ENCODE measurements at places on chromosomes 13 and 19.

GRCh38 chr13:95327190-95327589 lies 25.9 kb upstream of the ABCC4 start:
- no peak for DNase-seq

- DNase-seq = no peak
These were observed 53.3 kb downstream of the RYR1 start for GRCh38 chr19:38486731-38487336.

DNA sequence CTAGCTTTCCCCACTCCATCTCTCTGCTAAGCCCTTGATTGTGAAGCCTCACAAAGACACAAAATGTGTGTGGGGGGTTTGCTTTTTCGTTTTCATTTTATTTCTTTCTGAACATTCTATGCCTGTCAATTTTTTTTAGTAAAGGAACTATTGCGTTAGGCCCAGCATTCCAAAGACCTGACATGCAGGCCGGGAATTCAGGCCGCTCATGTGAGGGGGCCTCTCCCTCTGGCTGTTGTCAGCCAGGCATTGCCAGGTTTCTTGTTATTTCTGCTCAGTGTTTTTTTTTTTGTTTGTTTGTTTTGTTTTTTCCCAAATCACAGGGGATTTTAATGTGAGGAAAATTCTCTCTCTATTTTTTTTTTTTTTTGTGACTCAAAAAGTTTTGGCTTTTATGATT lies 10.3 kb upstream of the MEDAG start:
- DNase-seq = peak; percentile 74

DNA sequence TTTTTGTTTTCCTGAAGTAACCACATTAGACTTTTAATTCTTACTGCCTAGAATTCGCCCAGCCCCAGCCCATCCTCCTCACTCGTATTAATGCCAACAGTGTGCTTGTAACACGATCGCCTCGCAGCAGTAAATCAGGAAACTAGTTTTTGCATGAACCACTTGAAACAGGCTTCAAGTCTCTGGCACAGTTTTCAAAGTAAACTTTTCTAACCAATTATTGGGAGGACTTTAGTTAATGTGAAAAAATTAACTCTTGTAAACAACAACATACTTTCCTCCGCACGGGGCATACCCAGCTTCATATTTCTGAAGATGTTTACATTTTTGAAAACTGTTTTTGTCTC lies 39.2 kb downstream of the TNFRSF19 start:
- peak; percentile 39 for DNase-seq

GRCh38 chr19:16611121-16611520 lies 16.9 kb downstream of the MED26 start:
- no peak for DNase-seq

GRCh38 chr13:107545946-107546502 lies 669.3 kb downstream of the LIG4 start:
- no peak for DNase-seq

DNA sequence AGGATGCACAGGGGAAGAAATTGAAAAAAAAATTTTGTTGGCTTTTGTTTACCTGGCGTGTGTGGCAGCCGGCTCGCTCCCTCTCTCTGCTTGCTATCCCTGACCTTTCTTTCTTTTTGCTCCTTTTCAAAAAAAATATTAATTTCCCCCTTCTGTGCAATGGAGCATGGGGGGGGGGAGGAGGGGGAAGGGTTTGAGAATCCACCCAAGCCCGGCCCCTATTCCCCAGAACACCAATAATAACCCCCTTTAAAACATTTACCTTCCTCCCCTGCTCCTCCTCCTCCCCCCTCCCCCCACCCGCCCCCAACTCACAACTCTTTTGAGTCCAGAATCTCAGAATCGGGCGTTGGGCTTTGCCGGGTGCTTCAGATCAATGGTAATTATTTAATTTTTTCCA lies 28.4 kb downstream of the NFIX start:
- no peak for DNase-seq

DNA sequence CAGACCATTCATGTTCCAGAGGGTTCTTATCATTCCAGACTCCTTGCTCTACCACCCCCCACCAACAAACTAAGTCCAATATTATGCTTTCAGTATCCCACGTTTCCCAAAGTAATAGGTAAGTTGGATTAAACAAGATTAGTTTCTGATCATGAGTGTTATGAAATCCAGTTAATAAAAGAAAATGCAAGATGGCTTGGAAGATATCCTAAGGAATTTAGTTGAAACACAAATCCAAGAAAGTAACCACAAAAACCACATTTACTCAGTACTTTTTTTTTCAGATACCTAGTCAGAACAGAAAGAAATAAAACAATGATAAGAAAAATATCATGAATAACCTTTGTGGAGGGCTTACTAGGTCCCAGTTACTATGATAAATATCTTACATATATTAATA lies 119.4 kb upstream of the MIR17HG start:
- DNase-seq = no peak

DNA sequence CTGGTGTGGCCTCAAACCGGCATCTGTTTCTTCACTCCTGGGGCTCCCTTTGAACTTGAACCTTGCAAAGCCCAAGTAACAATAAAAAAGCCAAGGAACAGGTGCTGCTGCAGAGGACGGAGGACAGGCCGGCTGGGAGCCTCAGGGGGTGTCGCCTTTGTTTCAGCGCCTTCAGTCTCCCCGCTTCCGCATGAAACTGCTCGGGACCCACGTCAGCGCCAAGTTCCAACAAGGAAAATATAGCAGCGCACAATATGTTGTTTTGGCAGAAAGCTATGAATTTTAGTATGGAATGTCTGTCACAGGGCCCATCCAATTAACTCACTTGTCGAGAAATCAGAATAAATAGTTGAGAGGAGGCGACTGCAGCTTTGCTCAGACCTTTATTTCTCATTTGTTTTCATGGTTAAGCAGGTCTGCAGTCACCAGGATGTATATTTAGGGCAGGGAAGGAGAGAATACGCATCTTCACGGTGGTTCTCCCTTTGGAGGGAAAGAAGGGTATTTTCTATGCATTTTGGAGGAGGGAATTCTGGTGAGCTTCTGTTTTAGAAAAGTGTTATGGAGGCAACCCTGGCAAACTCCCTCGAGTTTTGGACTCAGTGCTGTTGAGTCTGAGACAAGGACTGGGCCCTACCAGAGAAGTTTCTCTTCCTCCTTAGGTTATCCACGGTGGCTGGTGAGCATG lies 34.3 kb upstream of the MEDAG start:
- DNase-seq = no peak
